ENCODE measurements at places on chromosomes 1 and 21.

GRCh38 chr21:43361493-43362296, 65.2 kb downstream of the SIK1 start:
- no peak for DNase-seq

- DNase-seq = no peak
Observed at GRCh38 chr1:166197141-166197540, 30.3 kb upstream of the FAM78B start.

DNA sequence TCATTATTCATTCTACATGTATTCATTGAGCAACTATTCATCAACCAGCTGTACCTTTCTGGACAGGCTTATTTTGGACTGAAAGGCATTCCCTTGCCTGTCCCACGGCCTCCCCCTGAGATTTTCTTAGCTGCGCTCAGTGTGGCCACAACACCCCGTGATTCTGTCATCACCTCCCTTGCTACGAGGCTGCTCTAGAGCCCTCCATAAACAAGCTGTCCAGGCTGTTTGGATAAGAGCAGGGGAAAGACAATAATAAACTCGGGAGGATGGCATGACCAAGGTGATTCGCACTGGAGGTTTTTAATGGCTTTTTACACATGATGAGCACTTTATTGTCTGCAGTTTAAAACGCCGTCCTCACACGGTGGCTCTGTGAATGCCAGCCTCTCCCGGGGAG, 139.7 kb downstream of the ROR1 start:
- no peak for DNase-seq

- DNase-seq = no peak
Observed at GRCh38 chr1:239995281-239995680, 96.4 kb upstream of the FMN2 start.

DNA sequence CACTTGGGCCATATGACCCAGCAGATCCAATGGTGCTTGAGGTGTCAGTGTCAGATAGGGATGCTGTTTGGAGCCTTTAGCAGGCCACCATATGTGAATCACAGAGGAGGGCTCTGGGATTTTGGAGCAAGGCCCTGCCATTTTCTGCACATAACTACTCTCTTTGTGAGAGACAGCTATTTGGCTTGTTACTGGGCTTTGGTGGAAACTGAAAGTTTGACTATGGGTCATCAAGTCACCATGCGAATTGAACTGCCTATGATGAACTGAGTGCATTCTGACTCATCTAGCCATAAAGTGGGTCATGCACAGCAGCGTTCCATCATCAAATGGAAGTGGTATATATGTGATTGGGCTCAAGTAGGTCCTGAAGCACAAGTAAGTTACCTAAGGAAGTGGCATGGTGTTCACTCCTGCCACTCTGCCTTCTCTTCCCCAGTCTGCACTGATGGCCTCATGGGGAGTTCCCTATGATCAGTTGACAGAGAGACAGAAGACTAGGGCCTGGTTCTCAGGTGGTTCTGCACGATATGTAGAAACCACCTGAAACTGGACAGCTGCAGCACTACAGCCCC, 447.3 kb downstream of the AGBL4 start:
- DNase-seq = no peak

- no peak for DNase-seq
Observed at GRCh38 chr1:165212229-165212628, 144.3 kb downstream of the LMX1A start.

- DNase-seq = no peak
Observed at GRCh38 chr21:32587651-32588050, 2.3 kb upstream of the TCP10L start.

GRCh38 chr1:79353224-79353623, 346.7 kb upstream of the ADGRL4 start:
- no peak for DNase-seq

DNA sequence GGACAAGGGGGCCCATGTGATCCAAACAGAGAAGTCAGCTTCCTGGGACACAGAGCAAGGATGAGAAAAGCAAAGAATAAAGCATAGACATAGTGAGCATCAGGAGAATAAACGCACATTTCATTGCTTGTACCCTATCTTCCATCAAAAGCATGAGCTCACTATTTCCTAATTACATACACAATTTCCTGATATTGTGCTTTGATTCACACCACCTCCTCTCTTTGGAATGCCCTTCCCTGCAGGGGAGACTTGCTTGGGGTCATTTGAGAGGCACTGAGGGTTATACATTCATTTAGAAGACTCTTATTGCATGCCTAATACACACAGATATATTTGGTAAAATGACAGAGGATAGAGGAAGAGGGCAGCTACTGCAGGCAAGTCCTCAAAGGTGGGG, 185.4 kb downstream of the SEC16B start:
- no peak for DNase-seq

GRCh38 chr1:63087966-63088365, 234.4 kb upstream of the FOXD3 start:
- DNase-seq = no peak

DNA sequence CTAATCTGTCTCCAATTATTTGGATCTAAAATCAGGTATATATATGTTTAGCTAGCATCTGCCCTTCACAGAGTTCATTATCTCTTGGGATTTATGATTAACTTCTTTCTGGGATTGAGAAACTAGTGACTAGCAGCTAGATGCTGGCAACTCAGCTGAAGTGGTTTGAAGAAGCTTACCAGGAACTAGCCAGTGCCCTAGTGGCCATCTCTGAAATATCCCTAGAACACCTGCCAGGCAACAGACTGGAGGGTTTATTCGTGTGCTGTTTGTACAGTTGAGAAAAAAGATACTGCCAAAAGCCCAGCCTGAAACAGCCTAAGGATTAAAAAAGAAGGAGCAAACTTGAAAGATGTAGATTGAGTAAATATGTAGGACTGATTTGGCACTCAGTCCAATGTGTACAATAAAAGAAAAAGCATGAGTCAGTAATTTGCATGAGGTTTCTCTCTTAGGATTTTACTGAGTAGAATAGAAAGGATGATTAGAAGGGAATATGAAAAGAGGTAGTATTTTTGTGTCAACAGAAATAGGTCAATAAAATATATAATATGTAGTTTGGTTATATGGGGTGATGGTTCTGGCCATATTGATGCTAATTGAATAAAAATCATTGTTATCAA, 1144.6 kb upstream of the ADGRL2 start:
- no peak for DNase-seq

DNA sequence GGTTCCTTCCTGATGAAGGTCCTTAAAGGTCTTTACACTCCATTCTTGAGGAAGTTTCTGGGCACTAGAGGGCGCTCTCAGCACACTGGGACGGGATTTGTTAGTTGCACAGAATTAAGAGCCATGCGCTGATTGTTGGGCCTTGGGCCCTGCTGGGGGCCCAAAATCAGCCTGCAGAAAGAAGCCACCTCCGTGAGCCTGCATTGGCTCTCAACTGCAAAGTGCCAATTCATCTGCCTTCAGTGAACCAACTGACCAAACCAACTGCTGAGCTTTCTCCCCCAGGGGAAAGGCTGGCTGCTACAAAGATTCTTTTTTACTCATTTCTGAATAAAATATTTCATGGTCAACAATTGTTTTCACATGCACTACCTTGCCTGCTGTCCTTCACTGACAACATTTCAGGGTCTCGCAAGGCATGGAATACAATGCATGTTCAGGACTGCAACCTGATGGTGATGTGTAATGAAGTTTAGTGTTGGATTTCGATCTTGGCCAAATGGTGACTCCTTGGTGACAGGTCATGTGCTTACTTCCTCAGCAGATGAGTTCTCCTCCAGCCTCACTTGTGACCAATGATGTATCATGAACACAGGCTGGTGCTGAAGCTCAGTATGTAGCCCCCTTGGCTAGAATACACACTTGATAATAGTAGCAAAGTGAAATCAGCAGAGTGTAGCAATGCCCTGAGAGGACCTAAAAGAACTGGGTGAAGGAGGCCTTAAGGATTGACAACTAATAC, 45.7 kb upstream of the PRDX6 start:
- peak; percentile 87 for DNase-seq

GRCh38 chr1:110188035-110188618, 22.0 kb upstream of the KCNC4 start:
- no peak for DNase-seq

- DNase-seq = peak; percentile 7
Observed at GRCh38 chr1:28056129-28056925, 32.1 kb downstream of the EYA3 start.

- DNase-seq = no peak
Observed at GRCh38 chr1:191895462-191896058, 262.7 kb upstream of the RGS18 start.

- DNase-seq = peak; percentile 89
Observed at GRCh38 chr1:215631489-215631888, 64.4 kb downstream of the KCTD3 start.

DNA sequence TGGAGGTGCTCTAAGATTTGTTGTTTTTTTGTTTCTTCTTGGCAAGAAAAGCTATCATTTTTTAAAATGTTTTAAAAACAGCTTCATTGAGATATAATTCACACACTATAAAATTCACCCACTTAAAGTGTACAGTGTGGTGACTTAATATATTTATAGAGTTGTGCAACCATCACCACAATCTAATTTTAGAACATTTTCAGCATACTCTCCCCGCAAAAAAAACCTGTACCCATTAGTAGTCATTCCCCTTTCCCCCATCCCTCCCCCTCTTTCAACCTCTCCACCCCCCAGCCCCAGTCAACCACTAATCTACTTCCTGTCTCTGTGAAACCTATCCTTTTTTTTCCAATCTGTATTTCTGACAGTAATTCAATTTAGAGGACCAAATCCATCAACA, 30.6 kb downstream of the ZC3H11B start:
- DNase-seq = no peak

- no peak for DNase-seq
Observed at GRCh38 chr21:44571296-44571695, 2.2 kb upstream of the KRTAP10-4 start.

DNA sequence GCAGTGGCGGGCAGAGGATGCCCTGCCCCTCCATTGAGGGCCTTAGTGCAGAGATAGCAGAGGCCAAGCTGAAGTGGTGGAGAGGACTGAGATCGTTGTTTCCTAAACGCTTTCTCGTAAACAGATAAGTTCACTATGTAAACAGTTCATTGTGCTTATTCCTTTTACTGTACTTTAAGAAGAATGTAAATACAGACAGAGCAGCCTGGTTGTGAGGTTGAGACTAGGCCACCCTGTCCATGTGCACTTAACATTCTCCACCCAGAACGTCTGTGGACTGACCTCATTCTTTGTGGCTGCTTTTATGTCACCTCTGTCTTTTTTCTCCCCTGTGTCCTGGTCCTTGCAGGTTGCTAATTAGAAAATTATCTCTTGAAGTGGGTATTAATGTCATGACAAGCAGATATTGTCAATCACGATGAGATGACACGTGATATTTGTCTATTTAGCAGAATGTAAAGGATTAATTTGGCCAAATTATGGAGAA, 8.5 kb downstream of the CENPS start:
- no peak for DNase-seq

DNA sequence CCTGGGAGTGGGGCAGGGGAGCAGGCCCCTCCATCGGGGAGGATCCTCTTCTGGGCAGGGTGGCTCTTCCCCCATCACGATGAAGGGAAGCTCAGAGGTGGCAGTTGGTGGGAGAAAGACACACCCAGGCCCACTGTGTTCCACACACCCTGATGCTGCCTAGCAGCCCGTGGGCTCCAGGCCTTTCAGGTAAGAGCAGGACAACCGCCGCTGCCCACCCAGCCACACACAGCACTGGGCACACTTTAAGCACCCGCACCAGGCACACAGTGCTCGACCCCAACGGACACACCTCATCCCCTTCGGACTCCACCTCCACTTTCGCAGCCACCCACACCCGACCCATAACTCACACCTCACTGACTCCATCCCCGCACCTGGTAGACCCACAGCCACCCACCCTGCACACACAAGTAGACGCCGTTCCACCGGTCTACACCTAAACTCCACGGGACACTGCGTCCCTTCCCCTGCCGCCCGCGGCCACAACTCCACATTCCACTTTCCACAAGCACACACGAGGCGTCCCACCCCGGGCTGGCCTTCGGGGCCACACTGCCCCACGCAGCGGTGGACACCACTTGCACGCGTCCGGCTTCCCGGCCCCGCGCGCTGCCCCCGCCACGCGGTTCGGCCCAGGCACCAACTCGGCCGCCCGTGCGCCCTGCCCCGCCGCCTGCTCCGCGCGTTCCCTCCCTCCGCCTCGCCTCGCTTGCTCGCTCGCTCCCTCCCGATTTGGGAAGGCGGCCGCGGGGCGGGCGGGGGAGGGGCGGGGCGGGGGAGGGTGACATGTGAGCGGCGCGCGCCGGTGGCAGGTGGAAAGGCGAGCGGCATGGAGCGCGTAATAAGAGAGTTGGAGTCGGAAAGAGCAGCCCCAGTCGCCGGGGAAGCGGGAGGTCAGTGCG, at the start of gene KCNQ4:
KCNQ4 (plus strand) TSS at position 787 of the 905 bp plus-strand sequence. CDS start 307 bp downstream, outside the sequence.
- DNase-seq = no peak

DNA sequence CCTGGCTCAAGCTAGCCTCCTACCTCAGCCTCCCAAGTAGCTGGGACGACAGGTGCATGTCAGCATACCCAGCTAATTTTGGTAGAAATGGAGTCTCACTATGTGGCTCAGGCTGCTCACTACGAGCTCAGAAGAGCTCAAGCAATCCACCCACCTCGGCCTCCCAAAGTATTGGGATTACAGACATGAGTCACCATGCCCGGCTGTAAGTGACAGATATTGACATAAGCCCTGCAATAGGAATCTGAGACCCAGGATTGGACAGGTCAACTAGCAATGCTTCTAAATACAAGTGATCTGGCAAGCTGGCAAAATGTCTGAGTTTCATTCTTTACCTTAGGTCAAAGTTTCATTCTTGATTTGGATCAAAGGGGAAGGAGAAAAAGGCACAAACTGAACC, 40.5 kb upstream of the H6PD start:
- DNase-seq = no peak

- no peak for DNase-seq
Observed at GRCh38 chr1:216596281-216596862, 126.9 kb downstream of the ESRRG start.

GRCh38 chr1:98205291-98206017, 284.6 kb upstream of the DPYD start:
- DNase-seq = no peak

GRCh38 chr1:116374353-116375147, 1.5 kb downstream of the ATP1A1 start:
- DNase-seq = no peak

GRCh38 chr1:183607322-183607980, 17.2 kb upstream of the NCF2 start:
- DNase-seq = no peak

DNA sequence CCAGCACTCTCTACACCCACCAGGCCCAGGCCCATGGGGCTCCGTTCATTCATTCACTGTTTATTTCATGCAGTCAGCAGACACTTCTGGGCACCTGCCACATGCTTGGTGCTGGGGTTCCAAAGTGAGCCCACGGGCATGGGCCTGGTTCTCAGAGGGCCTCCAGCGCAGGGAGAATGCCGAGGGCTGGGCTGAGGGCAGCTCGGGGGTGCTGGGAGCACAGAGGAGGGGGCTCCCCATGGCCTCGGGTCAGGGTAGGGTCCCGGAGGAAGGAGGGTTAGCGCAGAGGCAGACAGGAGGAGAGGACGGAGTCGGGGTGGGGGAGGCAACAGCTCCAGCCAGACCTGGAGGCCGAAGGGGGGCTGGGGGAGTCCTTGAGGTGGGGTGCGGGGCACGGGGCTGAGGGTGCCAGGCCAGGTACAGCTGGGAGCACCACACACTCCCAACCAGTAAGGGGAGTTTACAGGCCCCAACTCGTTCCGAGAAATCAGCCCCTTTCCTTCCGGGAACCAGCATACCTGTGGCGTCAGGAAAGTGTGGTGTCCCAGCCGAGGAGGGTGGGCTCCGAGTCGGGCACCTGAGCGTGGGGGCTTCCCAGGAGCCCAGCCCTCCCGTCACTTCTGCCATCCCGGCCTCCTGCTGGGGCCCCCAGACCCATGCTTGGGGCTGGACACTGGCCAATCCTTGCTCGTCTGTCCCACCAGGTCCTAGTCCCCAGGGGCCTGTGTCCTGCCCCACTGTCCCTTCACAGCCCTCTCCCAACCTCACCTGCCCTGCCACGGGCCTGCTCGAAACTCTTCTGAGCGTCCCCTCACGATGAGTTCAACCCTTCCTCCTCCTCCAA, 10.8 kb downstream of the ARHGEF16 start:
- DNase-seq = no peak

All from NCI-H2107 (cell line).